Urothelium cell line (cell line): ENCODE measurements at places on chromosomes 7 and 10.

DNA sequence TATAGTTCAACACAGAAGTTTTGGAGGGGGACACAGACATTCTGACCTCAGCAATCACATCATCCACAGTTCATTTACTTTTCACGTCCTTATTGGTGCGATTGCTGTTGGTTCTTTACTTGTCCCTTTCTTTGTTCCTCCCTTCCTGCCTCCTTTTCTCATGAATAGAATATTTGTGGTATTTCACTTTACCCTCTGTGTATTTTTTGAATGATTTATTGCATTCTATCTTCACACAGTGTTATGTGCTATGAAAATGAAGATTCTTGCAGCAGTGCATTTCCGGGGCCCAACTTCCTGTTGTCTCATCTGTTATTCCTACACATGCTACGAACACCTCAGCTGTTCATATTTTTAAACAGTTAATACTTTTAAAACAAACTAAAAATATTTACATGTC is 179.6 kb downstream of the ZMYND11 start:
- DNase-seq = no peak

DNA sequence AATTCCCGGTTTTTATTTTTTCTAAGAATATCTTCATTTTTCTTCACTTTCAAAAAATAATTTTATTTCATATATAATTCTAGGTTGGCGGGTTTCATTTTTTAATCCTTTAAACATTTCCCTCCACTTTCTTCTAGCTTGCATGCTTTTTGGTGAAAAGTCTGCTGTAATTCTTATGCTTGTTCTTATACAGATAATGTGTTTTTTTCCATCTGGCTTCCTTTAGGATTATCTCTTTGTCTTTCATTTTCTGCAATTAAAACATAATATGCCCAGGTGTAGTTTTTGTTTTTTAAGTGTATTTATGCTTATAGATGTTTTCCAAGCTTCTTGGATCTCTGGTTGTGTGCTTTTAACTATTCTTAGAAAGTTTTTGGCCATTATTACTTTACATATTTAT is 341.3 kb upstream of the SEMA3C start:
- no peak for DNase-seq

DNA sequence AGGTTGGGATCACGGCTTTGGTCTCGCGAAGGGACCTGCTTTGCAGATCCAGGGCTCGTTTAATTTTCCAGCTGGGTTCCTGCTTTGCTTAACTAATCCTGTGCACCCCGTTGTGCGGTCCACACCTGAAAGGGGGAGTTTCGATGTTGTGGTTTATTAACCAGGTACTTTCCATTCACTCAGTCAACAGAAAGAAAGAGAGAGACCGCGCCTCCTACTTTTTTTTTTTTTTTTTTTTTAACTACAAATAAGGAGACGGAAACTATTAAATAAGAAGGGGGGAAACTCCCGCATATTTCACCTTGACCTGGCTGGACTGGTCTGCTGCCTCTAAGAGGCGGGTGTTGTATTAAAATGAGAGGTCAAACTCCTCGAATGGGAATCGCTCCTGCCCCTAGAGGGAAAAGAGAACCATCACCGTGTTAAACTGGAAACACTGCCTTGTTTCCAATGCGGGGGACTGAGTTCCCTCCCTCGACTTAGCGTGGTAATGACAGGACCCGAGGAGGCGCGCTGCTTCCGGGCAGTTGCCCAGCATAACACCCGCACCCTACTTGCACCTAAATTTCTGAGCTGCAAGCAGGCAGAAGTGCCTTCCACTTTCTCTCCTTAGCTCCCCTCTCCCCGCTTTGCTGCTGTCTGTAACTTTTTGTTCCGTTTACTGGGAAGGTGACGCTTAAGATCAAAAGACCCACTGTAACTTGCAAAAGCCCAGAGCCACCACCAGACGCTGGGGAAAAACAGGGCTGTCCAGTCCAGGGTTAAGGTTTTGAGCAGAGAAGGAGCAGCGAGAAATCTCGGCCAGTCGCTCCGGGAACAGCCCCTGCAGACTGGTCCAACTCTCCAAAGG is 1.1 kb upstream of the ITGB8 start:
- DNase-seq = peak; percentile 76

GRCh38 chr10:124866812-124867211 is 65.2 kb downstream of the ABRAXAS2 start:
- DNase-seq = no peak

GRCh38 chr7:115924411-115924810 is 106.2 kb downstream of the TFEC start:
- DNase-seq = no peak

DNA sequence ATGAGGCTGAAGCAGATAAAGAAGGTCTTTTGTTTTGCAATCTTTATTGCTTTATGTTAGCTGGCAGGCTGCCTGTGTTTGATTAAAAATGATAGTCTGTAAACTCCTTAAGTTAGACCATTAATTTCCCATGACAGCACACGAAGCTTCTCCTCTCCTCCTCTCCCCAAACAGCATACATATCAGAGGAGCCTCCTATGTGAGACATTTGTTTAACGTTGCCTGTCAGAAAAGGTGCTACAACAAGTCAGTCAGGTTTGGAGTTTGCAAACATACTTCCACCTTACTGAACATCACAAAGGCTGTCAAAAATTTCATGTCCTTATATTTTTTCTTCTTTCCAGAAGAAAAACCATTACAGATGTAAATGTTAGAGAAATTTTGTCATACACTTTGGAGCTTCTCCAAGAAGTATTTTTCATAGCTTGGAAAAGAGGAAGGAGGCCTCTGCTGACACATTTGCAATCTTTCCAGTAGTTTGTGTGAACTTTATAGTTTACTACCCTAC is 393.1 kb downstream of the EXOC4 start:
- no peak for DNase-seq
